ENCODE measurements at places on chromosomes 2 and 18.

DNA sequence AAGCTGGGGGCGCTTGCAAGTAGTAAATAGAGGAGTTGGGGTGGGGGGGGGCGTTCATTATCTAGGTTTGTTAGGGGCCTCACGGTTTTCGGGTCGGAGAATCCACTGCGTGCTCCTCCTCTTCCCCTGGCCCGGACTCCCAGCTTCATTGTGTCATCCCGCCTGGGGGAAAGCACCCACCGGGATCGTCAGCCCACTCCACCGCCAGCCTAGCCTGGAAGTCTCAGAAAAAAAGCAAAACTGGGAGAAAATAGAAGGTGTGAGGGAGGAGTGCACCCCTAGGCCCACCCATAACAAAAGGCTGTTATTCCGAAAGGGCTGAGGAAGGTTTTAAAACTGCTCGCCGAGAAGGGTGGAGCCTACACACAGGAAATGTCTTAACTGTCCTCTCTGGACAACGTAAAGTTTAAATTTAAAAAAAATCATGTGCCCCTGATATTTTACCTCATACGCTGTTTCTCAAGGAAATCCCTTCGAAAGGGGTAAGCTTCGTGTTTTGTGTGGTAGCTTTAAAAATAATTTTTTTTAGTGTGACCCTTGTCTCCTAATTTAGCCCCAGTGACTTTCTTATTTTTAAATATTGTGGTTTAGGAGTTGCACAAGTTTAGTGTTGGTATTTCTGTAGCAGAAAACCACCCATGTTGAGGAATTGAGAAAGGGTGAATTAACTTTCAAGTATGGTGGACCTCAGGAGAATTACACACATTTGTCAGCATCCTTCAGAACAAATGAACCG lies 104.2 kb downstream of the SPTBN1 start:
- DNase-seq: peak; percentile 70

GRCh38 chr2:105298017-105298416 lies 31.5 kb downstream of the TGFBRAP1 start:
- DNase-seq: no peak

DNA sequence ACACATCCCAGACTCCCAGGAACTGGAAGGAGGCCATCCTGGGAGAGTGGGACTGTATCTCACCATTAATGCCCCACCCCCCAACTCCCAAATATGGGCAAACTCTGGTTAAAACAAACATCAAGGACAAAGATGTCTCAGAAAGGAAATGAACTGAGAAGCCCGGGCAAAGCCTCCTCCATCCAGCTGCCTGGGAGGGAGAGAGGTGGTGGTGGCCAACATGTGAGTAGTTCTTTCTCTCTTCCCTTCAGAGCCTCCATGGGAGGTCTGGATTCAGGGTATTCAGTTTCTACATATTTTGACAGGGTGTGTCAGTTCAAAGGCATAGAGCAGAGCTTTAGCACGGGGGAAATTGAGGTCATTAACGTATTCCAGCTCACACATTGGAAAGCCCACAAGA lies 57.5 kb downstream of the CXCR4 start:
- no peak for DNase-seq

DNA sequence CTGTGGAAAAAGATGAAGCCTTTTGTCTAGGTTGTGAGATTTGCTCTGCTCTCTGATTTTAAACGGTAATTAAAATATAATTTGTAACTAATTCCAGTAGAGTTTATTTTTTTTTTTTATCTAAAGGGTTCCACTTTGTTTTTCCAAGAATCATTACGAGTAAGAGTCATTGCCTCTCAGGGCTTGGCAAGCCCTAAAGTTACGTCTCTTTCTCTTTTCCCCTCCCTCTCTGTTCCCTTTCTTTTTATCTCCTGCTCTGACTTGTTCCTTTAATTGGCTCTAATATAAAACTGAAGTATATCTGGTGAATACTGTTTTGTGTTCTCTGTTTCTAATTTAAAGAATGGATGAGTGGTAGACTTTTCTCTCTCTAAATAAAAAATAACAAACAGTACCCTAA lies 75.8 kb downstream of the CALCRL start:
- DNase-seq: no peak

DNA sequence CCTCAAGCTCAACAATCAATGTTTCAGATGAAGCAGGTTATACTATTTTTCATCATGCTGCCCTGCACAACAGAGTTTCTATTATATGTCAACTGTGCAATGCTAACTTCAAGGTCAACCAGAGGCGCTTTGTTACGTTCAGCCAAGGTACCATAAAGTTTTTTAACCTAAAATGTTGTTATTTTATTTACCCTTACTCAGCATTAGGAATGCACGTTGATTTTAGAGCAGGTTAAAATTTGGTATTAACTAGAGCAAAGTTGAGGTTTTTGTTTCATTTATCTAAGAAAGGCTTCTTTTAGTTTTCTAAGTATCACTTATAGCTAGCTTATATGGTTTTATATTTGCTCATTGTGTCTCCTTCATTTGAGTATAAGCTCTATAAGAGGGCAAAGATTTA lies 21.8 kb downstream of the ANKAR start:
- no peak for DNase-seq

DNA sequence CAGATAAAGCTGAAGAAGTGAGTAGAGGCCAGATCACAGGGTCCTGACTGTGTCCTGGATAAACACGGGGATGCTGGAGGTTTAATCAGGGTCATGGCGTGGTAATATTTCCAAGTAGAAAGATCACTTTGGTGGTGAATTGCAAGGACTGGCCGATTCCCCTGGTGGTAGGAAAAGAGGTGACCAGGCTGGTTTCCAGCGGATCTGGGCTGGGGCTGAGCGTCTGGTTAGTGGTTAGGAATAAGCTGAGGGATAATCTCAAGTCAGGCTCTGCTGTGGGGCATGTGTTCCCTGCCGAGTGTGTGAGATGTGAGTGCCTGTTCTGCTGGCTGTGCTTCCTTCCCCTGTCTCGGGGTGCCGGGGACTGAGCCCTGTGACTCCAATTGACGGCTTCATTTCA lies 484.0 kb downstream of the TSN start:
- DNase-seq: no peak

DNA sequence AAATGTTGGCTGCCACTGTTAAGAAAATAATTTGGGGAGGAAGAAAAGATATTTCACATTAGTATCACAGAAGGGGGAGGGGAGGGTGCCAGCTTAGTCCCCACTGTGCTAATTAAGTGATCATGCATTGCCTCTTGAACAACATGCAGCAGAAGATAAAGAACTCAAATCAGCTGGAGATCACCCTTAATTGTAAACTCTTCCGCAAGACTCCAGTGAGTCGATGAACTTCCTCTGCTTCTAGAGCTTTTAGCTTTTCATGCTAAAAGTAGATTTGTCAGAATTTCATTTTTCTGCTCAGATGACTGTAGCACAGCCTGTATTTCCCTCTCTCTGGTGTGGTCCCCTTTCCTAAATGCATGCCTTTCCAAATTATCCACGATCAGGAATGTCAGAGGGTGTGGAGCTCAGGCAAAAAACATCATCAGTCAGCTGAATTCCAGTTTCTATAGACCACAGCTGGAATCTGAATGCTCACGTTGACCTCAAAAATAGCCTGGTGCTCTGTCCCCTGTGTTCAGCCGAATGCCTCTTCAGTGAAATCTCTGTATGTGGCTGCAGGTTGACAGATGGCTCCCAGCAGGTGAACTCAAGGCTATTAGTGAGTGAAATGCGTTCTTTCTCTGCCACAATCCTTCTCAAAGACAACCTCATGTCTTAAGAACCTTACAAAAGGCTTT lies 156.8 kb upstream of the UNC80 start:
- no peak for DNase-seq

GRCh38 chr2:164066095-164066494 lies 330.3 kb upstream of the FIGN start:
- DNase-seq: no peak

- DNase-seq: no peak
Measured at GRCh38 chr2:235827585-235827992, 333.7 kb downstream of the AGAP1 start.

GRCh38 chr2:169877398-169877797 lies 50.1 kb downstream of the UBR3 start:
- no peak for DNase-seq

- no peak for DNase-seq
Measured at GRCh38 chr2:185246717-185247116, 491.9 kb upstream of the FSIP2 start.

GRCh38 chr2:120619579-120619978 lies 116.1 kb upstream of the GLI2 start:
- DNase-seq: no peak

DNA sequence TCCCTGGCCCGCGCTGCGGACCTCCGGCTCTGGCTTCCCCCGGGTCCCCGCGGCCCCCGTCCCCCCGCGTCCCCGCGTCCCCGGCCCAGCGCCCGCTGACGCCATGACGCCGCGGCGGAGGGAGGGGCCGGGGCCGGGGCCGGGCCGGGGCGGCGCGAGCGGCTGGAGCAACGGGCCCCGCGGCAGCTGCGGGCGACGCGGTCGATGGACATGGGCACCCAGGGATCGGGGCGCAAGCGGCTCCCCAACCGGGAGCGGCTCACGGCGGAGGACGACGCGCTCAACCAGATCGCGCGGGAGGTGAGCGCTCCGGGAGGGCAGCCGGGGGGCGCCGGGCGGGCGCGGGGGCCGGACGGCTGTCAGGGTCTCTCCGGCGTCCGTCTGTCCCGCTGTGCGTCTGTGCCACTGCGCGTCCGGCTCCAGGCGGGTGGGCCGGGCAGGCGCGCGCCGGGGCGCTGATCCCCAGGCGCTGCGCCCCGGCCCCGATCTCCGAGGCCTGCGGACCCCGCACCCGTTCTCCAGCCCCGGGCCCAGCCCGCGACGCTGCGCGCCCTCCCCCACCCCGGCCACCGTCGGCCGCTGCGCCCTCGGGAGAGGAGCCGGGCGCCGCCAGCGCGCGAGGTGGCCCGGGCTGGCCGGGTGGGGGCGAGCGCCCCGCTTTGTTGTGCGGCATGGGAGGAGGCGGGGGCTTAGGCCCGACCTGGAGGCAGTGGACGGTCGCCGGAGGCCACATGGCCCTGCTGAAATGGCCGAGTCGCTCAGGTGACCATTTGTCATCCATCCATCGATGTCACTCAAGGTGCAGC lies at the start of gene LRRFIP1:
Gene LRRFIP1 (plus strand): TSS at position 147 of the 806 bp plus-strand sequence. CDS start 58 bp downstream, at position 205.
- no peak for DNase-seq

- no peak for DNase-seq
Measured at GRCh38 chr18:55477860-55478581, 110.0 kb downstream of the TCF4 start.

DNA sequence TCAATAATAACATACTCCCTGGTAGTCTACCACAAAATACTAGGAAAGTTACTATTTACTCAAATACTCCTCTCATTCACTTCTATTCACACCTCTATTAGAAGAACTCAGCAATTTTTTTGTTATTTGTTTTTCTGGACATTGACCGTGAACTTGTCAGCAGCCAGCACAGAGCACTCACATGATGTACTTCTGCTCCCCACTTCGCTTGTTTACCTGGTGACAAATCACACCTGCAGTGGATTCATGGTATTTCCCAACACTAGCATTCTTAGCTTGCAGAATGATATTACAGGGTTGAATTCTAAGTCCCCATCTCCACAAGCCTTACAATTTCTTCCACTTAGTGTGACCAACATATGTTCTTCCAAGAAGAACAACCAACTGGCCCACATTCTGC lies 238.2 kb downstream of the SATB2 start:
- no peak for DNase-seq

DNA sequence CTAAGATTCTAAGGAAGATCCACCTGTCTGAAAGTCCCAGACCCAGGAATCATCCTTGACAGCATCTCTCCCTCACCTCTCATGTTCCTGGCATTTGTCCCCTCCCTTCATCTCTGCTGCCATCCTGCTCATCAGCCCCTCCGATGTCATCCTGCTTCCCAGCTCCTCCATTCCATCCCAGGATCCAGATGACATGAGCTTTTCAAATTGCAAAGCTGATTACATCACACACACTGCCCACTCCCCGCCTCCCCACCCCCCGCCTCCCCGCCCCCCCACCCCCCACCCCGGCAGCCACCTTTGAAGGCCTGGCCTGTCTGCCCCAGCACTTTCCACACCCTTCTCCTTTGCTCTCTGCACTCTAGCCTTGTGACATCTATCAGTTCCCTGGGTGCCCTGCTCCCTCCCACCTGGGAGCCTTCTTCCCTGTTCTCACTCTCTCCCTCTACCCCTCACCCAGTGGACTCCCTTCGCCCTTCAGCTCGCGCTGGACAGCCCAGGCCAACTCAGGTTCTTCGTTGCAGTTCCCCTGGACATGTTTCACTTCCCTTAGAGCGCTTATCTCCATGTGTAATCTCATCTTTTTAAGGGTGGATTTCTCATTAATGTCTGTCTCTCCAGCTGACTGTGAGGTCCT lies 61.6 kb downstream of the DNMT3A start:
- no peak for DNase-seq

GRCh38 chr18:60656553-60656952 lies 284.0 kb upstream of the MC4R start:
- DNase-seq: peak; percentile 75

GRCh38 chr2:80545420-80546210 lies 241.1 kb upstream of the LRRTM1 start:
- no peak for DNase-seq

- DNase-seq: no peak
Measured at GRCh38 chr2:113838744-113839444, 51.0 kb upstream of the ACTR3 start.

- no peak for DNase-seq
Measured at GRCh38 chr2:64626963-64627760, 26.6 kb downstream of the SERTAD2 start.

DNA sequence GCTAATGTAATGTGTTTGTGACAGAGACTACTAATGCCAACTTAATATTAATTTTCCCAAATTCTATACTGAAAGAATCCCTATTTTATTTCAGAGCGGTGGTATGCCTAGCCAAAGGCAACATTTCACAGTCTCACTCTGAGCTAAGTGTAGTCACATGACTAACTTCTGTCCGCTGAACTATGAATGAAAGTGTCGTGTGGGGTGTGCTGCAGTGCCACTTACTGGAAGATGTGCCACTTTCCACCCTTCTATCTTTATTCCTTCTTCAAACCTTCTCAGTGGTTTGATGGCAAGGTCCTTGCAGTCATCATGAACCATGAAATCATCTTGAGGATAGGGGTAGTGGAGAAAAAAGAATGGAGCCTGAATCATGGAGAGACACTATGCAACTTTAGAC lies 47.3 kb upstream of the C1D start:
- peak; percentile 29 for DNase-seq

DNA sequence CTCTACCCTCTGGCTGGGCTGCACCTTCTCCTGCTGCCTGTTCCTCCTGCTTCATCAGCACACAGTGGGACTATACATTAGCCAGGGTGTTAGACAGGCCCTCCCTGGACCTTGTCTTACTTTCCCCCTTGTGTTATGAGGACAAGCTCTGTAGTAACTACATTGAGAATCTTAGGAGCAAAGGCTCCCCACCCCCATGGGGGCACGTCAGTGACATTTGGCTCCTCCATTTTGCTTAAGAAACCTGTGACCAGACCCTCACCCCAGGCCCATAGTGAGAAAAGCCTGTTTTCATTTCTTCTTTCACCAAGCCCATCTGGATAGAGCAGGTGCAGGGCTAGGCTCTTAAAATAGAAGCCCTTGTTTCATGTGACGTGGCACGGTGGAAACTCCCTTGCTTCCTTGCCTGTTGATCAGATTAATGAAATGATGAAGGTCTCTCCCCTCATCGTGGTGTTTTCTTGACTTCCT lies 146.7 kb downstream of the RPIA start:
- DNase-seq: no peak

Measured in HL-60 (cell line).